ENCODE measurements at places on chromosomes 16 and 17.

DNA sequence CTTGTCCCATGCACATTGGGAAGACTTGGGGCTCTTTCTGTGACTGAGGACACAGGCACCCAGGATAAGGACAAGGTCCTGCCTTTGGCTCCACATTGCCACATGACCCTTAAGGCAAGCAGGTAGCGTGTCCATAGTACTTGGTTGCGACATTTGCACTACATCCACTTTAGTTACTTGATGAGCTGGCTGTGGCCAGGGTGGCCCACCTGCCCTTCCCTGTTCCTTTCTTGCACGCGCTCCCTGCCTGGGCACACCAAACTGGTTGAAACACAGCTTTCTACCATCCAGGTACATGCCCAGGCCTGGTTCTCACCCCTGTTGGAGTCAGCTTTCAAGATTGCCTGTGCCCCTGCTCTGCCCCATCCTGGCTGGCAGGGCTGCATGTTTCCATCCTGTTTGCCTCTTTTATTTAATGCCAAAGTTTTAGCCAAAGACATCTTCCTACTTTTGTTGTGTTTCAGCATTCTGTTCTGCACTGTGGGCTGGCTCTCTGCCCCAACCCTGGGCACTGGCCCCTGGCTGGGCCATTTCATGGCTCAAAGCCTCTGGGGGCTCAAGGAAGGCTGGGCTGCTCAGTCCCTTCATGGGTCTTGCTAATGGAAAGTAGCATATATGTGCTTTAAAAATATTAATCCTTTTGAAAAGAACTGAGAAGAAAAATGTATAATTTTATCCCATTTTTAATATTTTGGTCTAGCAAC lies 3.2 kb downstream of the B3GNT9 start:
- no peak for DNase-seq

DNA sequence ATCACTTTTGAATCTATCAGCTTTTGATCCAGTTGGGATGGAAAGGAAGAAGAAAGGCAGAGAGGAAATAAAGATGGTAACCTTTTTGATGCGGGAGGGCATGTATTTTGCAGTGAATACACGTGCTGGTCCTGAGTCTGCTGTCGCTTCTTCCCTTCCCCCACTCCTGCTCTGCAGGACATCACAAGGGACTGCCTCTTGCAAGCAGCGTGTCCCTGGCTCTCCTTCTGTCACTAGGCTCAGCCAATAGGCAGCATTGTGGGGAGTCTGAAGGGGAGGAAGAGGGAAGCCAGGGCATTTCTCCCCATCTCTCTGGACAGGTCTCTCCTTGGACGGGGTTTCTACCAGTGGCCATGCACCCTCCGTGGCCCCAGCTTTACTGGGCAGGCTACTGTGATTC lies 15.7 kb upstream of the WFDC1 start:
- DNase-seq = peak; percentile 54

GRCh38 chr17:73646409-73647300 lies 2.4 kb upstream of the SDK2 start:
- no peak for DNase-seq

- no peak for DNase-seq
Observed at GRCh38 chr17:64216000-64216337, 47.1 kb downstream of the TEX2 start.

GRCh38 chr17:79144133-79144532 lies 69.5 kb downstream of the ENGASE start:
- DNase-seq = no peak

DNA sequence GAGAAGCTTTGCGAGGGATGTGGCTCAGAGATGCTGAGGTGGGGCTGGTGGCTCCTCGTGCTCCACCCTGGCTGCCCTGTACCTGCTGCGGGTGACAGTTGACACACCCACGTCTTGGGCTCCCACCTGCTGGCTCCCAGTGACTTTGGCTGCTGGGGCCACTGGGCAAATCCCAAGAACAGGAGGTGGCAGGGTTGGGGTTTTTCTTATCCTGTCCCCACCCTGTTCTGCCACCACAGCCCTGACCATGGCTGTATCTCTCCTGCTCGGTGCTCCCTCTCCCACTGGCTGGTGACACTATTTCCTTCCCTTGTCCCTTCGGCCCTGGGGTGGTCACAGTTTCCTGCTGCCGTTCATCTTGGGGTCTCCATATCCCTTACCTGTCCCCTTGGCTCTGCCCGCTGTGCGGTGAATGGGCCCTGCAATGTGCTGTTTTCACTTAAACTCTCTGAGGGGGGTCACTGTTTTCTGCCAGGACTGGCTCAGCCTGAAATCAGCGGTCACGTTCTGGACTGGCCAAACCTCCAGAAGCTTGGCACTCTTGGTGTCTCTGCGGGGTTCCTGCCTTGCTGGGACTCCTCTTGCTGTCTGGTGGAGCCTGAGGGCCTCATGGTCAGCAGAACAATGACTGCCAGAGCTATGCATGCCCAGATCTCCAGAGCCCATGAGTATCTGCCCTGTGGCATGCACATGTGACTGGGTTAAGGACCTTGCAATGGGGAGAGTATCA lies 144.2 kb downstream of the IRF8 start:
- DNase-seq = no peak

- no peak for DNase-seq
Observed at GRCh38 chr17:77070888-77071279, 69.9 kb upstream of the SEC14L1 start.

All from hypothalamus (tissue), 51 donors.